Skeletal muscle cell (primary cell): ENCODE measurements at places on chromosomes 2 and 18.

DNA sequence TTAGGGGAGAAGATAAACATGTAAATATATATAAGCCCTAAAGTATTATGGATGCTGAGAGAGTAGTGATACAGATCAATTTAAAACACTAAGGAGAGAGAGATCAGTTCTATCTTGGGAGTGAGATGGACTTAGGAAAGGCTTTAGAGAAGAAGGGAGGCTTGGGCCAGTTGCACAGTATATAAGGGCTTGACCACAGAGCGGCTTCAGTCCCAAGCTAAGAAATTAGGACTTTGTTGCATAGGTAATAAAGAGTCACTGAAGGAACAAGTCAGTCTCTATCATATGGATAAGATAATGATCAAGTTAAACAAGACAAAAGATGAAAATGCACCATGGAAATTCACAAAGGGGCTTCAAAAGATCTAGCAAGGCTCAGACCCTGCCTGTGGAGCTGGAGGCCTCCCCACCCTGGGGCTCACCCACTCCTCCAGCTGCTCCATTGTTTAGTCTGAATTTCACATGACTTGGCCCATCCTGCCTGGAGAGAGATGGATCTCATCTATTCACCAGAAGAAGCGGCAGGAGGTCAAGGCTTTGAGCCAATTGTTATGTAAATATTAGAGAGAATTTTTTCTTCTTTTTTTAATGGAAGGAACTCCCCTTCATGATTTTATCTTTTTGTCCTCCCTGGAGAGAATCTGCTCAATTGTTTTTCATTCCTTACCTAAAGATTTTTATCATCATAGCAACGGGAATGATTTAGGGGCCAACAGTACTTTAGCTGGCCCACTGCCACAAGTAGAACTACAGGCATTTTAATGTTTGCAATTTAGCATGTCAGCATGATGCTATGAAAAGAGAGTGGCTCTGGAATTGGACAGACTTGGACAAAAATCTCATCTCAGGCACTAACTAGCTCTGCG is 44.0 kb downstream of the GYPC start:
- DNase-seq = no peak

GRCh38 chr2:71746946-71747501 is 293.7 kb downstream of the DYSF start:
- no peak for DNase-seq

- DNase-seq = no peak
Observed at GRCh38 chr2:159140070-159140769, 146.3 kb downstream of the WDSUB1 start.

- no peak for DNase-seq
Observed at GRCh38 chr2:60070736-60071489, 482.5 kb downstream of the BCL11A start.

DNA sequence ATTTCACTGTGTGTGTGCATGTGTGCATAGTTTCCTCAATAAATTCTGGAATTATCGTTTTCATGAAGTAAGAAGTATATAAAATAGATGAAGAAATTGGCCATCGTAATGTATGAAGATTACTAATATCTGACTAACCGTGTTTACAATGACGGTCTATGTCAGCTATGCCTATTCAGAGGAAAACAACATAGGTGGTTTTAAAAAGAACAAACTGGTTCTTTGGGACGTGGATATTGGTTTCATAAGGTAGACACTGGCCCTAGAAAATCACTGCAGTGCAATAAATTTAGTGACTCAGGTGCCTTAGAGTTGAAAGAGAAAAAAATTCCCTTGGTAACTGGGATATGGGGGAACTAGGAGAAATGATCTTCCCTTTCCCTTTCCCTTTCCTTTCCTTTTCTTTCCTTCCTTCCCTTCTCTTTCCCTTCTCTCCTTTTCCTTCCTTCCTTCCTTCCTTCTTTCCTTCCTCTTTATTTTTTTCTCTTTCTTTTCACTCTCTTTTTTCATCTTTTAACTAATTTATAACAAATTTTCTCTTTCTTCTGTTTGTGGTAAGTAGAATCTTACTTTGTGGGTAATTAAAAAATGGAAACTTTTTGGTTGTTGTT is 36.4 kb downstream of the MAP2 start:
- no peak for DNase-seq

- DNase-seq = no peak
Observed at GRCh38 chr2:119932809-119933208, 80.1 kb upstream of the EPB41L5 start.

- no peak for DNase-seq
Observed at GRCh38 chr2:224849264-224849663, 133.1 kb upstream of the CCDC195 start.

DNA sequence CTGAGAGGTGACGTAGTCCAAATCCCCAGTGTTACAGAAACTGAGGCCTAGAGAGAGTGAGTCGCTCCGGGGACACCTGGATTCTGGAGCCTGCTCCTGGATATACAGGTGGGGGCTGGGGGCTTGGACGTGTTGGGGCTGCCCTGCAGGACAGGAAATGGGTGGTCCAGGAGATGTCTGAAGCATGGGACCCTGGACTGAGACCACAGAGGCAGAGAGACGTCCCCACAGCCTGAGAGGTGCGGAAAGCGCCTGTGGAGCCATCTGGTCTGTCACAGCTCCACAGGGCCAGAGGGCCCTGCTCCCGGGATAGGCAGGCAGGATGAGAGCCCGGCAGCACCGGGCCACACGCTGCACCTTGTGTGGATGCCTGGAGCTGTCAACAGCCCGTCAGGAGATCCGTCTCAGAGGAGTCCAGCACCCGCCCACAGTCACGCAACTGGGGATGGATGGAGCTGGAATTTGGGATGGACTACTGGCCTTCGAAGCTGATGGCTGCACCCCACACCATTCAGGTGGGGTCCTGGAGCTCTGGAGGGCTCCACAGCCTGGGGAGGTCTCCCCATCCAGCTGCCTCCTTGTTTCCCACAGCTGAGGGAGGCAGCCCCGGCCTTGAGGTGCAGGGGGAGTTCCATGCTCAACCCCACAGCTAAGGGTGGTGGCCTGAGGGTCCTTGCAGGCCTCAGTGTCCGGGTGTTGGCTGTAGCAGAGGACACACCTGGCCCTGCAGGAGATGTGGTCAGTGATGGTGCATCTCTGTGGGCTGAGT is 303.0 kb downstream of the NDUFA10 start:
- DNase-seq = no peak

- no peak for DNase-seq
Observed at GRCh38 chr2:200765995-200766660, 45.6 kb upstream of the BZW1 start.

GRCh38 chr2:11140492-11140891 is 14.8 kb upstream of the SLC66A3 start:
- DNase-seq = no peak
